ENCODE measurements at places on chromosomes 6 and 20.

GRCh38 chr6:5510331-5511133, 249.2 kb downstream of the FARS2 start:
- DNase-seq = no peak

- no peak for DNase-seq
These were observed 8.7 kb upstream of the TBX18 start for GRCh38 chr6:84773133-84773430.

GRCh38 chr6:27812078-27812804, 100.0 kb downstream of the OR2B2 start:
- no peak for DNase-seq

- no peak for DNase-seq
These were observed 128.2 kb downstream of the JARID2 start for GRCh38 chr6:15374119-15374518.

DNA sequence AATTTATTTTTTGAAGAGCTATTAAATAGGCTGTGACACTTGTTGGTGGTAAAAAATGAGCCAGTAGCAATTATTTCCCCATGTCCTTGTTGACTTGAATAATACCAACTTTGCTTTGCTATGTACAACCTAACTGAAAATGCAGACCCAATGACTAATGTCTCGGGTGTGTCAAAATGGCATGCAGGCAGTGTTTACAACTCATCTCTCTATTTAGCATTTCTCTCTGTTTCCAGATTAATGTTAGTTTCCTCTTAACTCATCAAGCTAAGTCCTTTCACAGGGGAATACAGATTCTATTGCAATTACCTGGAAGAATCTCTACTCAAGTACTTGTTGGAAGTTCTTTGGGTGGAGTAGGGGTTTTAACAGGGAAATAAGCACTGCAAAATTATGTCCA, 504.4 kb downstream of the BCKDHB start:
- no peak for DNase-seq

DNA sequence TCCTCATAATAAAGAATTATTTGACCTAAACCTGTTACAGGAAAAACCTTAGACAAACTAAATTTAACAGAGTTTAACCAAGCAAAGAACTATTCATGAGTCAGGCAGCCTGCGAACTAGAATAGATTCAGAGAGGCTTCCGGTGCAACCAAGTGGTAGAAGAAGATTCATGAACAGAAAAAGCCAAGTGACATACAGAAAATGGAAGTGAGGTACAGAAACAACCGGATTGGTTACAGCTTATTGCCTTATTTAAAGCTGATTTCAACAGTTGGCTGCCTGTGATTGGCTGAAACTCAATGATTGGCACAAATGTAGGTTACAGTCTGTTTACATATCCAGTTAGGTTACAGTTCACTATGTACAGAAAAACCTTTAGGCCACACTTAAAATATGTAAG, 10.1 kb downstream of the PPP1R3G start:
- no peak for DNase-seq

DNA sequence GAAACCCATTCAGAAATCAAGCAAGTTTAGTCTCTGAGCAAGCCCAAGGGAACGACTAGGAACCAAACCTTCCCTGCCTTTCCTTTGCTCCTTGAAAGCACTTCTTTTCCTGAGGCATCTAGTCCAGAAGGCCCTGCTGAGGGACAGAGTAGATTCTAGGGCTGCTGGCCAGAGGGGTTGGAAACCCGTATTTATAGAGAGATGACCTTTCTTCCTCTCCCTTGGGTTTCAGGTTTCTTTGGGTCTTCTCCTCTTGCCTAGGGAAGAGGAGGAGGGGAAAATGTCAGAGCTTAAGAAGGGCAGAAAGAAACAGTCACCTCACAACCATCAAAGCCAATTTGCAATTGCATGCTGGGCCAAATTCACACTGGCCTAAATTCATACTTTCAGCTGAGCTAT, 5.8 kb downstream of the APOBEC2 start:
- no peak for DNase-seq

GRCh38 chr6:162857326-162857725, 129.6 kb downstream of the PACRG start:
- DNase-seq = no peak

DNA sequence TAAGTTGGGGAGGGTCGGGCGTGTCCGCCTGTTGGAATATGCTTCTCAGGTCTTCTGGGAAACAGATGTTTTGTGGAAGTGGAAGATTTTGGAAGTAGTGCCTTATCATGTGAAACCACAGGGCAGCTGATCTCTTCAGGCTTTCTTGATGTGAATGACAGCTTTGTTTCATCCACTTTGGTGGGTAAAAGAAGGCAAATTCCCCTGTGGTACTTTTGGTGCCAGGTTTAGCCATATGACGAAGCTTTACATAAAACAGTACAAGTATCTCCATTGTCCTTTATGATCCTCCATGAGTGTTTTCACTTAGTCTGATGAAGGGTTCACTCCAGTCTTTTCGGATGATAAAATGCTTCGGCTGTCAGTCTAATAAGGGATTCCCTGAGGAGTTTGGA, 4.6 kb downstream of the IRF4 start:
- DNase-seq = no peak

DNA sequence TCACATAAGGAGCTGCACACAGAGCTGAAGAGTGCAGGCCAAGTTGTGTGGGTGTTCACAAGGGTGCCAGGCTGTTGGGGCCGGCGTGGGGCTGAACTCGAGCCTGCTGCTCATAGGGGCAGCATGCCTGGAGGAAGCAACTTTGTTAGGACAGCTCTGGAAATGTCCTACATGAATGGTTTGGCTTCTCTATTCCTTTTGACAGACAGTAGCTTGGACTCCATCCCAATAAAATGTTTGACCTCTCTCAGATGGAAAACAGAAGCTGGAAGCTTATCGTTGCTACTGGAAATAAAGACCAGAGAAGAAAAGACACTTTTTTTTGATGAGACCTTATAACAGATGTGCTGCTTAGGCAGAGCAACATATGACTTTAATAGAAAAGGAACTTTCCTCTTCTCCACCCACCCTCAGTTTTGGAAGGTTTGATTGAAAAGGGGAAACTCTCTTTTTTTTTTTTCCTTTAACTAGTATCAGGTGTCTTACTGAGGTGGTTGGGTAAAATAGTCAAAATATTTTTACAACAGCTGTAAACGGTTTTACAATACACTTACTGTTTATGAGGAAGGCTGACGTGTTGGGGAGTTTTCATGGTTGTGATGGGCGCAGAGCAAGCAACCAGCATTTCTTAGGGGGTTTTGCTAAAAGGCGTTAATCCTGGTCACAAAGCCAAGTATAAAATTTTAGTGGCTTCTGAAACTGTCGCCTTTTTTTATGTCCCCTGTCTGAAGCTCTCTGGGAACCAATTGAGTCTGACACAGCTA, 80.7 kb upstream of the EEF1E1 start:
- DNase-seq = no peak

DNA sequence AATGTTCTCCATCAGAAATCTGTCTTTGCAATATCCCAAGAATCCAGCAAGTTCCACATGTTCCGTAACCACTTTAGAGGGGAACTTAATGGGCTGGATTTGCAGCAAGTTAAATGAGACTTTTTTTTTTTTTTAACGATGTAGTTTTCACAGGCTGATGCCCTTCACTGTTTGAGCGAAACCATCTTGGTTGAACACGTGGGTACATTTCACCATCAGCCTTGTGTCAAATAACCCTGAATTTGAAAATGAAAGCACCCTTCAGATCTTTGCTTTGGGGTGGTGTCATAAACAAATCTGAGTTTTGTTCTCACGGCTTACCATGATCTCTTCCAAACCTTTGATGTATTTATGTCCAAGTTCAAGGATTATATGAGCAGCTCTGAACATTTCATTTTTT, 73.7 kb upstream of the EXOC2 start:
- no peak for DNase-seq

GRCh38 chr6:3895312-3895653, 46.1 kb downstream of the FAM50B start:
- no peak for DNase-seq

- DNase-seq = no peak
These were observed 142.1 kb upstream of the SULF2 start for GRCh38 chr20:47927385-47927851.

DNA sequence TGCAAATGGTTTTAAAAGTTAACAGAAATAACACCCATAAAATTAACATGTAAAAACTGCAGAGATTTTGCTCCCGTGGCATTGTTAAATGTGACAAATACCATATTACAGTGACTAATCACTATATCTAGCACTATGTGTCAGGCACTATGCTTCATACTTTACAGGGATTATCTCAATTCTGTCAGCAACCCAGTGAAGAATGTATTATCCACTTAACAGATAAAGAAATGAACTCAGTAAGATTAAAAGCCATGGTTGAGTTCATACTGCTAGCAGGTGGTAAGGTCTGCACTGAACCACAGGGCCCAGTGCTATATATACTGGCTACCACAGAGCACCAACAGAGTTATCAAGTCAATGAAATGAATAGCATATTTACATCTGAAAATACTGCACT, 65.4 kb downstream of the RWDD2A start:
- DNase-seq = no peak

DNA sequence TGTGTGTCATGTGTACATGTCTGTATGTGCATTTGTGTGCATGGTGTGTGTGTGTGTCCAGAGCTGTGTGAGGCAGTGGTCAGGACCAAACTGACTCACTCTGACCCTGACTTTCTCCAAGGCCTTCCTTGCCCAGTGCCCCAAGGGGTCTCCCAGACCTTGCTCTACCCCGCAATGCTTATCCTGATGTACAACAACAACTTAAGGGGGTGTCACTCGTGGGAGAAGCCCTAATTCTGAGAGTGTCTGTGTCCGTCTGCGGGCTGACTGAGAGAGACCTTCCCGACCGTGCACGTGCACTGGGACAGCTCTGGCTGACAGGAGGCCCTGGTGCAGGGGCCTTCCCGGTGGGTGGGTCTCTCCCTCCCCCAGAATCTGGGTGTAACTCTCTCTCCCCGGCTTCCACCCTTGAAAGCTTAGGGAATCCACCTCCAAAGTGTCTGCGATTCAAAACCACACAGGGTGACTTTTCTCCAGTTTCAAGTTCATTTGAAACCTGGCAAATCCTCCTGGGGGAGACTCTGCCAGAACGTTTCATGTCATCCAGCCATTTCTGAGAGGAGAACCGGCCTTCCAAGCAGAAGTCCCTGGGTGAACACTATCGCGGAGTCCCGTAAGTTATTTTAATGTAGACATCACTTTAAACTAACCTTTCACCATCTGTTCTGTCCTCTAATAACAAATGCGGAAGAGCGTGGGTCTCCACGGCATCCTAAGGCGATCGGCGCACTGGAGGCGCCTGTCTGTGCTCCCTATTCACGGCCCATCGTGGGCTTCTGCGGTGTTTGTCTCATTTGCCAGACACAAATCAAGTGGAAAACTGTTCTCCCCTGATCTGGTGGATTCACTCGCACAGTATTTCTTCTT, 225.5 kb downstream of the TAF4 start:
- no peak for DNase-seq

DNA sequence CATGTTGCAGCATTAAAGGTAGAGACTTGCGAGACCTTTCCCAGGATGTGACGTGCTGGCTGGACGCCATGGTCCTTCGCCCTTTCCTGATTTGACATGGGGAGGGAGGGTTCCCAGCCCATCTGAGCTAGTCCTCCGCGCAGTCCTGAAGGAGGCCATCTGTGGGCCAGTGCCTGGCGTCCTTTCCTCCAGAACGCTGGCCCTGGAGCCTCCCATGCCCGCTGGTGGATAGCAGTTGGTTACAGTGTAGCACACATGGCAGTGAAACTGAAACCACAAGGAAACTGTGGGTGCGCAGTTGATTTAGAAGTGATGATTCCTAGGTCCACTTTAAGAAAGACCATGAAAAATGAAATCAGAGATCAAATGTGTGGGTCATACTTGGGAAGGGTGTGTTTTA, 193.7 kb downstream of the CDH4 start:
- no peak for DNase-seq

DNA sequence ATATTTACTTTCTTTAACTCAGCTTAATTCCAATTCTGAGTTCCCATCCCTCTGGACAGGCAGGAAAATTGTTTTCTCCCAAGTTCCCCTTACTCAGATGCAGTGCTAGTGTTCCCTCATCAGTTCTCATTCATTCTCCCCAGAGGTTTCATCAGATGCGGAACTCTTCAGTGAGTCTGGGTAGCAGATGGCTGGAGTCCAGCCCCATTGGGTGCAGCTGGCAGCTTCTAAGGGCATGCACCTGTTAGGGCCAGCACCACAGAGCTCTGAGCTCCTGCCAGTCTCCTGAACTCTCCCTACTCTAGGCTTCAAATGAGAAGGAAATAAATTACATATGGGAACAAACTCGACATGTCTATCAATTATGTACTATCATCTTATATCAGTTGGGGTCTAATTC, 76.6 kb downstream of the SOD2 start:
- DNase-seq = no peak

GRCh38 chr6:110398778-110399177, 16.6 kb downstream of the DDO start:
- peak; percentile 38 for DNase-seq

- no peak for DNase-seq
These were observed 10.2 kb upstream of the TMEM242 start for GRCh38 chr6:157333537-157333936.

DNA sequence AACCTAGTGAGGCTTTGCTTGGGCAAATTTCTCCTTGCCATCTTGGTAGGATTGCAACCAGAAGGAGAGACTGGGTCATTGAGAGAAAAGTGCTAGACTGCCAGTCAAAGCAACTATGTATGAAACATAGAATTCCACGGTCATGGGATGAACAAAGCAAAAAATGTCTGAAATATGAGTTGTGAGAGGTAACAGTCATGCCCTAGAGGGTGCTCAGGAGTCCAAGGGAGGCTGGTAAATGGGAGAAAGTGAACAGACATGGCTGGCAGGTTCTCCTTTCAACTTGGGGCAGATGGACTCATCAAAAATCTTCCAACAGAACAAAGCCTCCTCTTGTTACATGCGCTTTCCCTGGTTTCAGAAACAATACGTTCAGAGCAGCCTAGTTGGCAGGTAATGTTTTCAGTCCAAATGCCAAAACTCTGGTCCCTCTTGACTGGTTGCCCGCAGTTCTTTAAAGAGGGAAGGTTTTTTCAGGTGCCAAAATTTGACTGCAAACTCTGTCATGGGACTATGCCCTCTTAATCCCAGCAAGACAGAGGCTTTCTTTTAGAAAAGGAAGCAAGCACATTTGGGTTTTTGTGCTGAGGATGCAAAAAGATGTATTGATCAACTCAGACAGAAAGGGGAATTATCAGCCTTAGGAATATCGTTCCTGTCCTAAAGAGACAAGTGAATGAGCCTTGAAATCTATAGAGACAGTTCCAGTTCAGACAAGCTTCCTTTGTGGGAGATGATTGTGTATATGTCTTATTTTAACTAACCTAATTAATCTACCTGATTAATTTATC, 68.5 kb upstream of the SASH1 start:
- DNase-seq = no peak

DNA sequence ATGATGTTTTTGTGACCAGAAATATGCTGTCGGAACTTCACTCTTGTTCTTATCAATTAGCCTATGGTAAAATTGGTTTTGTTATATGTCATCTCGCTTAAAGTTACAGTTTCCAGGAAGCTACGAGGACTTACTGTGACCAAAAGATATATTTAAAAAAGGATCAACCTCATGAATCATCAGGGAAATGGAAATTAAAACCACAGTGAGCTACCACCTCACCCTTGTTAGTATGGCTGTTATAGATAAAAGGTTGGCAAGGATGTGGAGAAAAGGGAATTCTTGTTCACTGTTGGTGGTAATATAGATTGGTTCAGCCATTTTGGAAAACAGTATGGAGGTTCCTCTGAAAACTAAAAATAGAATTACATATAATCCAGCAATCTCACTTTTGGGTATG, 14.3 kb upstream of the INSM1 start:
- no peak for DNase-seq

- no peak for DNase-seq
These were observed 390.2 kb upstream of the MAN1A1 start for GRCh38 chr6:119739769-119740168.

GRCh38 chr6:123333000-123333756, 303.6 kb downstream of the TRDN start:
- DNase-seq = no peak

GRCh38 chr6:43926634-43927531, 156.9 kb downstream of the VEGFA start:
- no peak for DNase-seq
